ENCODE measurements at places on chromosomes 4 and X. TPM values are rescaled to one million over a fixed set of nuclear protein-coding genes. Genes with fewer than 3 reads are reported as not detected.

The FGFBP2 gene
- 17.7 TPM for polyA plus RNA-seq

The GUCY1A1 gene
- not detected for polyA plus RNA-seq

The HUWE1 gene
- polyA plus RNA-seq: 12.0 TPM

The SORBS2 gene
- not detected for polyA plus RNA-seq

The SPOCK3 gene
- polyA plus RNA-seq: not detected

The TEC gene
- 1.4 TPM for polyA plus RNA-seq

The HTN1 gene
- polyA plus RNA-seq: not detected

The IKBKG gene
- 19.4 TPM for polyA plus RNA-seq

The ENAM gene
- not detected for polyA plus RNA-seq

The ZAR1 gene
- not detected for polyA plus RNA-seq

The ASB5 gene
- polyA plus RNA-seq: not detected

The TLR10 gene
- polyA plus RNA-seq: not detected

The NIPAL1 gene
- 0.13 TPM for polyA plus RNA-seq

The PAK3 gene
- not detected for polyA plus RNA-seq

The BTK gene
- 0.12 TPM for polyA plus RNA-seq

The PABPC1L2B gene
- polyA plus RNA-seq: not detected
